Dermis lymphatic vessel endothelial cell (primary cell): ENCODE measurements at places on chromosomes 13 and 19. TPM values are rescaled to one million over a fixed set of nuclear protein-coding genes. Genes with fewer than 3 reads are reported as not detected.

The LRRC63 gene
- total RNA-seq, result under 0.01 TPM in 1 of 2 replicates, not detected in the other

The CTU1 gene
- total RNA-seq, result 3.7 and 5.0 TPM in 2 replicates

The APLP1 gene
- total RNA-seq, result 0.98 and 1.8 TPM in 2 replicates

The IGFL1 gene
- not detected in 2 replicates for total RNA-seq

The GRIK5 gene
- not detected in 2 replicates for total RNA-seq

The KCTD4 gene
- not detected in 2 replicates for total RNA-seq

The LIN37 gene
- total RNA-seq, result 4.0 and 4.3 TPM in 2 replicates

The OR4F17 gene
- not detected in 2 replicates for total RNA-seq

The GAPDHS gene
- total RNA-seq, result 0.09 TPM in 1 of 2 replicates, not detected in the other
